ENCODE measurements at places on chromosomes 7 and 10.
A peak's percentile ranks its signal among the peaks of the same experiment; 100 is the strongest.

DNA sequence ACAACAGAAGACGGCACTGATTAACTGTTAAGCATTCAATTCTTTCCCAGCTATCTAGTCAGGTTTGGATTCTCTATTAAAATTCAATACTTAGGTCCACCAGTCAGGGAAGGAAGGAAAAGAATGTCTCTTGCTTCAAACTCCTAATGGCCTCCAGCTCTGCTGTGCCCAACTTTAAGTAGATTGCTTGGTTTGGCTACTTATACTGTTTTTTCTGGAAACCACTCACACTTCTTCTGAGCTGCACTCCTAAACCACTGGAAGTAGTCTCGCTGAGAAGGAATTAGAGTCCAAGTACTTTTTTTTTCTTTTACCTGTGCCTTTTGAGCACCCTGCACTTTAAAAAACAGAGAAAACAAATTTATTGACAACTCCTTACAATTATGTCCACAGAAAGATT is 26.7 kb upstream of the COL1A2 start:
- DNase-seq, result no peak

DNA sequence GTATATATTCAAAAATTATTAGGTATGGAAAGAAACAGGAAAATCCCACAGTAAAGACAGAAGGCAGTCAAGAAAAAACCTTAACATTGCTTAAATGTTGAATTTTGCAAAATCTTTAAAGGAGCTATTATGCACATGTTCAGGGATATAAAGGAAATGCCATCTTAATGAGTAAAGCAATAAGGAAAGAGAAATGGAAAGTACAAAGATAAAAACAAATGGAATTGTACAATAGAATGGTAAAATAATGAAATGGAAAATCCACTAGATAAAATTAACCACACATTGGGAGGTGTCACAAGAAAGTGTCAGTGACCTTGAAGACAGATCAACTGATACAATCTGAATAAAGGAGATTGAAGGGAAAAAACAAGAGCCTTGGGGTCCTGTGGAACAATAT is 82.0 kb downstream of the KIF20B start:
- DNase-seq, result no peak

DNA sequence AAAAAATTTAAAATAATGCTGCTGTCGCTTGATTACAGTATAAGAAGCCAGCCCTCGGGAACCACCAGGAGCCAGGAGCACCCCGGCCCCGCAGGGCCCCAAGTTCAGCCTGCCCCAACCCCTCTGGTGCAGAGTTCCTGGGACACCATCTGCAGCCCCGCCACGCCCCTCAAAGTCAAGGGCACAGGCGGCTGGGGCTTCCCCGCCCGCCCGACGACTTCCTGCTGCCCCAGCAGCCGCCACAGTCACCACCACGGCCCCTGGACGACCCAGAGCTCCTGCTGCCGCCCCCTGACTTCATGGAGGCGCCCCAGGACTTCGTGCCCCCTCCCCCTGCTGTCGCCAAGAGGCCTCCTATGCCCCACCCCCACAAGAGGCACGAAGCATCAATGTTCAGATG is 103.6 kb upstream of the PDSS1 start:
- no peak for DNase-seq

DNA sequence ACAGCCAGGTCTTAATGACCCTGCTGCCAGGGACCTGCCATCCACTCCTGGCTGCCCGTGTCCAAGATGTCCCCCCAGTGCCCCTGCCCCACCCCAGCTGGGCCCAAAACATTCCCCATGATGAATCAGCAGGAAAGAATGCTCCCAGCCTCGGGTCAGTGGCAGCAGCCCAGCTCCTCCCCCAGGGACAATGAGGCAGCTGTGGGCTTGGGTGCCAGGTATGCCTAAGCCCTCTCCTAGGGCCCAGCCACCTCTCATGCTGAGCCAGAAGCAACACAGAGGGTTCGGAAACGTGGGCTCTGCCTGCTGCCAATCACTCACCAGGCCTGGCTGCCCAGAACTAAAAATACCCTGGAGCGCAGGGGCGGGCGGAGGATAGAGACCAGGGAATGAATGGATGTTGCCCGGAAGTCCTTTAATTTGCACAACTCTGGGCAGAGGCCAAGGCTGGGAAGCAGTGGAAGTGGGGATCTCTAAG is 1.5 kb upstream of the LOXL4 start:
- DNase-seq, result no peak

- no peak for DNase-seq
Observed at GRCh38 chr10:10872035-10872673, 145.5 kb upstream of the CELF2 start.

DNA sequence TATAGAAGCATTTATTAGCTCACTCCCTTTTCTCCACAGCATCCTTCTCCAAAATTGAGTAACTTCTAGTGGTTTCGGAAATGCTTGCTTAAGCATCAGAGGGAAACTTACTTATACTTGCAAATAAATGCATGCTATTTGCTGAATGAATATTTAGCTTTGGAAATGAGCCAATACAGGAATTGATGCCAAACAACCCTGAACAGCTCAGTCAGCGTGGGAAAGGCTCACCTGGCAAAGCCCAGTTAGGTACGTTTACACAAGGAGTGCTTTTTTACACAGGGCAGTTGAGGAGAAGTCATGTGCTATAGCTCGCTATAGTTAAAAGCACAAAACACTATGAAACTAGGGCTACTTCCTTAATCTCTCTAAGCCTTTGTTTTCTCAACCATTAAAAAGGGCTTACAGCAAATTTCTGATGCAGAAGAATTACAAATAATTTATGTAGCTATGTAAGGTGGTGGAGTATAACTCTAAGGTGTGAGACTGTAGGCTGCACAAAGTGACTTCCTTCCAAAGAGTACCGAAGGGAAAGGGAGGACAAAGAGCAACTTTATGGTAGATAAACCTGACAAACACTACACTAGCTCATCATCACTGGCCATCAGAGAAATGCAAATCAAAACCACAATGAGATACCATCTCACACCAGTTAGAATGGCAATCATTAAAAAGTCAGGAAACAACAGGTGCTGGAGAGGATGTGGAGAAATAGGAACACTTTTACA is 498.2 kb downstream of the PHTF2 start:
- DNase-seq, result no peak

- peak; percentile 1 for DNase-seq
Observed at GRCh38 chr10:59622320-59623132, 87.1 kb downstream of the SLC16A9 start.
